Activated T-helper 1 cell treated with anti-CD3 and anti-CD28 coated beads, Interleukin-2, amount 50 U/mL, for 16 hours (primary cell): ENCODE measurements at places on chromosomes 16 and 17.

DNA sequence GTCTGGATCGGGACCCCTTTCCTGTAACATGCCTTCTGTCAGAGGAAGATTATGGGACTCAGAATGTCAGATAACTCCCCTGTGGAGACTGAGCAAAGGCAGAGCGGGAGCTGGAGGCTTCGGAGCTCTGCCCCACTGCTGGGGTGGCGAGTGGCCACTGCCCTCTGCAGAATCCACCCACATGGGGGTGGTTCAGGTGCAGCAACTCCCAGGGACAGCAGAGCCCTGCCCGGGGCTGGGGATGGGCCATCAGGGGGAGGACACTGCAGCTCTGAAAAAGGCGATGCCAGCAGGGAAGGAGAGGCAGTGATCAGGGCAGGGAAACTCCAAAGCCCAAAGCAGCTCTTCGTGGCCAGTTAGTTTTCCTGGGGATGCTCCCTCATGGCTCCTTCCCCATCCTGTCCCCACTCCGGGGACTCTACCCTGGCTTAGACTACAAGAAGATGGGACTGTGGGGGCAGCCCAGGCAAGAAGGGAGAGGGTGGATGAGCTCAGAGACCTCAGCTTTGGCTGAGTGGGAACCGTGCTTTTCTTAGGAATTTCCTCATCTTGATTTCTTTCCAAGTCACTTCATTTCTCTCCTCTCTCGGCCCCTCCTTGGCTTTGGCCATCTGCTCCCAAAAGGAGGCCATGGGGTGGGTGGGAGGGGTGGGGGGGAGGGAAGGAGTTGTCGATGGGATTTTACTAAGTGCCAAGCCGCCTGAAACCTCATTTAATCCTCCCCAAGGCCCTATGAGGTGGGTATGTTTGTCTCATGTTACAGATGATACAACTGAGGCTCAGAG is 4.0 kb downstream of the CA4 start:
- no peak for DNase-seq

- DNase-seq: no peak
Observed at GRCh38 chr17:56064506-56064905, 88.8 kb upstream of the ANKFN1 start.

GRCh38 chr16:49855280-49855821 is 561 bp downstream of the ZNF423 start:
- peak; percentile 44 for DNase-seq

- no peak for DNase-seq
Observed at GRCh38 chr17:67994817-67995569, 1.3 kb downstream of the C17orf58 start.

GRCh38 chr17:27818401-27819105 is 18.2 kb upstream of the NOS2 start:
- no peak for DNase-seq

DNA sequence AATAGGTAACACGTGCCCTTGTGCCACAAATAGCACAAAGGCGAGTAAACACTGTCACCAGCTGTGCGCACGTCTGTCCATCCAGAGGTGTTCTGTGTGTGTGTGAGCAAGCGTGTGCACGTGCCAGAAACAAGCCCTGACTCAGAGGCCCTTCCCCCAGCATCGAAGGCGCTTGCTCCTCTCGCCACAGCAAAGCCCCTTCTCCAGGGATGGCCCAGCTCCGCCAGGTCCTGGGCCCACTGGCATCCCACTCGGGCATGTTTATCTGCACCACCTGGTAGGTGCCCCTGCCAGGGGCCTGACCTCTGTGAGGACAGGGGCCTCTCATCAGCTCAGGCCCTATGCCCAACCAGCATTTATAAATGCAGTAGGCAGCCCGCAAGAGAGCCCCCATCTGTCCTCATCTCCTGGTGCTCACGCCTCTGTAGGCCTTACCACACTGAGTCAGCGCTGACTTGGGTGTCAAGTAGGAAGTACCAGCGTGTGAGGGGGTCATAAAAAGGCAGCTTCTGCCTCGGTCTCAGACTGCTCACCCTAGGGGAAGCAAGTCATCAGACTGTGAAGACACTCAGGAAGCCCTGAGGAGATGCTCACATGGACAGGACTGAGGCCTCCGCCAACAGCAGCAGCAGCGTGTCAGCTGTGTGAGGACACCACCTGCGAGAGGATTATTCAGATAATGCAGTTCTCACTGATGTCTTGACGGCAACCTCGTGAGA is 10.8 kb downstream of the TMEM235 start:
- no peak for DNase-seq

DNA sequence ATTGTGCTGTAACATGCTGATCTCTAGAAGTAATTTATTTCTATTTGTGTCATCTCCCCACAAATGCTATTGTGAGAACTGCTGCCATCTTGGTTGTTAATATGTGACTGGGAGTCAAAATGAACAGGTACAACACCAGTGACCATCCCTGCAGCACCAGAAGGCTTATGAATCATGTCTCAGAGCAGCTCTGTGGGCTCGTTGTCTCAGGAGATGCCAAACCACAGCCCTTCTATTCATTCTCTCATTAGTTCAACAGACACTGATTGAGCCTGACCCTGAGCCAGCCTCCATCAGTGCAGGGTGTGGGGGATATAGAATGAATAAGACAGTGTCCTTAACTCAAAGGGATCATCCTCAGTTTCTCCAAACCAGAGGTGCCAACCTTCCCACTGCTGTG is 92.5 kb downstream of the UTP18 start:
- DNase-seq: no peak

- no peak for DNase-seq
Observed at GRCh38 chr16:11871193-11871592, 19.9 kb upstream of the RSL1D1 start.

GRCh38 chr17:40343219-40344119 is 21.1 kb downstream of the GJD3 start:
- DNase-seq: no peak

DNA sequence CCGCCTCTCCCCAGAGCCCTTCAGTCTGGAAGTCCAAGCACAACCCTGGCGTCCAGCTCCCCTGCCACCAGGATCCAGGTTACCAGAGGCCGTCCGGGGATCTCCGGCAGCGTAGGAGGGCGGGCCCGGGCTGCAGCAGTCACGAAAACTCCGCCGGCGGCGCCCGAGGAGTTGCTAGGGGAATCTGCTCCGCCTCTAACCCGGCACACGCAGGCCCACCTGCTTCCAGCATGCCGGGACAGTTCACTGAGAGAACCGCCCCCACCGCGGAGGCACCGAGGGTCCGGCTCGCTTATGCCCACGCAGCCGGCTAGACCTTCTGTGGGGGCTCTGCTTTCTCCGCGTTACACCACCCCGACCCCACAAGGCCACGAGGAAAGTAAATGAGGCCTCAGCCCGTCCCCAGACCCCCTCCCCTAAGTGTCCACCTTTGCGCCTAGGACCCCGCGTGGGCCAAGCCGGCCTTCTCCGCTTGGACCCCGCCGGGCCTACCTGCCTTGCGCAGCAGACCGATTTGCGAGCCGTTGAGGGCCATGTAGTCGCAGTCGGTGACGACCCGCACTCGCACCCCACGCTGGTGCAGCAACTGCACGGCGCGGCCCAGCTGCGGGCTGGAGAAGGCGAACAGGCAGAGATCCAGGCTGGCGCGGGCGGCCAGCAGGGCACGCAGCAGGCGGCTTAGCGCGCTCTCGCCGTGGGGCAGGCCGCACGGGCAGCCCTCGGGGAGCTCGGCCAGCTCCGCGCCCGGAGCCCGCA is 587 bp downstream of the PLD6 start:
- DNase-seq: peak; percentile 35

- peak; percentile 38 for DNase-seq
Observed at GRCh38 chr17:20992987-20993862, 49.6 kb downstream of the USP22 start.

- peak; percentile 24 for DNase-seq
Observed at GRCh38 chr17:77609553-77610517, 348.7 kb upstream of the TNRC6C start.

DNA sequence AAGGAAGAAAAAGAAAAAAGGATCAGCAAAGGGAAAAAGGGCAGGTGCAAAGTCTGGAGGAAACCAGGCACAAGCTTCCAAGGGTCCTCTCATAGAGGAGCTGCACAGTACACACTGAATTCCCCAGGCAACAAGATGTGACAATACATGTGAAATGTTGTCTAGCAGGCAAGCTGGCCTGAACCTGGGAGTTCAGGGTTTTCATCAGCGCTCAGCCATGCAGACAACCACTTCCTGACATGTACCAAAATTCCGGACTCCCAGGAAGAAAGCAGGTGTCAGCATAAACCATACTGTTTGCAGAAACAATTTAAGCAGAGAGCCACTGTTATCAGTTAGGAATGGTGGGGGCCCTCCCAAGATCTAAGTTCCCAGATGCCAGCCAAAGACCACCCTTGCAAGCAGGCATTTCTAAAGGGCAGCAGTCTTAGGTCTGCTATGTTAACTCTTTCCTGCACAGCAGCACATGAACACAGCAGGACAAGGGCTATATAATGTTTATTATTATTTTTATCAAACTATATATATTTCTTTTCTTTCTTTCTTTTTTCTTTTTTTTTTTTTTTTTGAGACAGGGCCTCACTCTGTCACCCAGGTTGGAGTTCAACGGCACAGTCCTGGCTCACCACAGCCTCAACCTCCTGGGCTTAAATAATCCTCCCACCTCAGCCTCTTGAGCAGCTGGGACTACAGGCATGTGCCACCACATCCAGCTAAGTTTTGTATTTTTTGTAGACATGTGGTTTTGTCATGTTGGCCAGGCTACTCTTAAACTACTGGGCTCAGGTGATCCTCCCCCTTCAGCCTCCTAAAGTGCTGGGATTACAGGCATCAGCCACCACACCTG is 10.1 kb downstream of the TK2 start:
- DNase-seq: no peak

DNA sequence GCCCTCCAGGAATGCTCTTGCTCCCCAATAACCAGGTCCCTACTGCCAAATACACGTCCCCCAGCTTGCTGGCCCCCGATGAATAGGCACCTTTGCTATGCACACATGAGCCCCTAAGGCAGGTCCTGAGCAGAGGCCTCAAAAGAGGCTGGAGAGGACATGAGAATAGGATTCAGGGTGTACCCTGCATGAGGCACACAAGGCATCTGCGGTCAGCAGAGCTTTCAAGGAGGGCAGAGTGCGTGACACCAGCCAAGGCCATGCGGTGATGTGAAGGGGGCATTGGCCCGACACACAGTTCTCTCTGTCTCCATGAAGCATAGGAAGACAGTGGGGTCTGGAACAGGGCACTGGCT is 6.9 kb downstream of the SEZ6L2 start:
- no peak for DNase-seq

GRCh38 chr17:36824678-36825101 is 112.6 kb upstream of the LHX1 start:
- DNase-seq: no peak

DNA sequence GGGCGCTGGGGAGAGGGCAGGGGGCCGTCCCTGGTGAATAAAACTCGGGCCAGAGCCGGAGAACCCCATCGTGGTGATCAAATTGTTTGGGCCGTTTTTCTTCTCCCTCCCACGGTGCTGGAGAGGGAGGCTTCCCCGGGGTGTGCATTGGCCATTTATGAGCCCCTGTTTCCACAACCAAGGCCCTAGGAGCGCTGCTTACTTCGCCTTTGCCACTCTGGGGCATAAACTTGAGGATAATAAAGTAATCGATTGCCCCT is 544 bp downstream of the CCP110 start:
- no peak for DNase-seq

GRCh38 chr17:422196-422930 is 69.8 kb upstream of the RPH3AL start:
- no peak for DNase-seq

GRCh38 chr16:24801761-24802302 is 43.9 kb upstream of the SLC5A11 start:
- DNase-seq: no peak

DNA sequence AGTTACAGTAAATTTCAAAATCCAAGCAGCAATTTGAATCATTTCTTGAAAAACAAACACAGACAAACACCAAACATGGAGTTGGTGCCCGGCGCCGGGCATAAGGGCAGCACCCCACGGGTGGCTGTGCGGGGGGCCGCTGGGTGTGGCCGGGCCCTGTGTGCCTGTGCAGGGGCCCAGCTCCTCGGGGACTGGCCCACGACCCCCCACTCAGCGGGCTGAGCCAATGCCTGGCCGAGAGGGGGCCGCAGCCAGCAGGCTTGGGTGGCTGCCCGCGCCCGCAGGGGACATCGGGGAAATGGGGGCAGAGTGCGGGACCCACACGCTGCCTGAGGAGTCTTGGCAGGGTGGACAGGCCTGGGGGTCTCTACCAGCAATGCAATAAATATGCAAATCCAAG is 12.8 kb upstream of the DUS1L start:
- no peak for DNase-seq

- DNase-seq: no peak
Observed at GRCh38 chr17:4333041-4333440, 33.4 kb downstream of the UBE2G1 start.

DNA sequence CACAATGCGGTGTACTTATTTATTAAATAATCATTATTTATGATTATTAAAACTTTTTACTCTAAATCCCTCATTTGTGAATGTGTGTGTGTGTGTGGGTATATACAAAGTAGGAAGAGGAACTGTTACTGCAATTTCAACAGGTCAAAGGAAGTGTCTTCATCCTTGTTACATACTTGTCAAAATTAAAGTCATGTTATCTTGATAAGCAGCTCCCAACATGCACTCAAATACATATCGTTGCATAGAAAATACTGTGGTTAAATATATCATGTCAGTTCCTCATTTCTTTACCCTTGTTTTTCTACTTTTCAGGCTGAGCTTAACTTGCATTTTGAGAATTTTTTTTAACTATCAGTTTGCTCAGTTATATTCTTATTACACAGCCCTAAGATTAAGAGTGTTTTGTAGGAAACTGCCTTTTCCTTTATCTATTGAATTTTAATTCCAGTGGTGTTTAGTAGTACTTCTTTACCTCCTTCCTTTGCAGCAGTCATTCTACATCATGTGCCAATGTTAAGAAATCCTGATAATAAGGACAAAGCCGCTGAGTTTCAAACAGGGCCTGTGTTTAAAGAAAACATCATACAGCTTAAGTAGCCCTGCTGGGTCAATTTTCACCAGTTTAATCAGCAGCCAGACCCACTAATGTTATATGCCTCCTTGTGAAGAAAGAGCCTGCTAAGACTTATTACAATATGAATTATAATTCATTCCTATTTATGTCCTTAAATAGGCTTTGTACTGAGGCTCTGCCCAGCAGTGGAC is 7.2 kb downstream of the EFCAB5 start:
- no peak for DNase-seq

DNA sequence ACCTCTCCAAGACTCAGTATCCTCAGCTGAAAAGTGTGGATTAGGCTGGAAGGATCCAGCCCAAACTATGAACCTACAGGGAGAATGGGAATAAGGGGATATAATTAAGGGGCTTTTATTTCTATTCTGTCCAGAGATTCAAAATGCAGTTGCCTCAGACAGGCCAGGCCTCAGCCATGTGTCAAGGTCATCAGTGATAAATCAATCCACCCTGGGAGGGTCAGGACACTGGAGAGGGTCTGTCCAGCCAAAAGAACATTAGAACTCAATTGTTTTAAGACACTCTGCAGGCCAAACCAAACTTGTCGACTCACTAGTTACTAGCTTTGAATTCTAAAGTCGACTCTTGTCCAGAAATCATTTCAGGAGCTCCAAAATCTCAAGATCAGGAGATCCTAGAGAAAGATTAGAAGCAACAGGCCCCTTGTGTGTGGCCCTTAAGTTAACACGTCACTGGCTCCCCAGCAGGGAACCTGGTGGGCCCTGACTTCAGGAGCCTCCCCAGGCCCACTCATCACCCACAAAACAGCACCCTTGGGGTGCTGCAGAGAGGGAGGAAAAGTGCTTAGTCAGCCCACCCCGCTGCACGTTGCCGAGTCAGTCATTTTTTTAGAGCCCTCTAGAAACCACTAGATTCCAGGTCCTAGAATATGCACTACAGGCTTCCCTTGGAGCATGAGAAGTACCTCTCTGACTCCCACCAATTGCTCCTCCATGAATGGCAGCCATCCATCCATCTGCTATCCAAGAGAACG is 156.8 kb downstream of the XYLT1 start:
- no peak for DNase-seq
